Stimulated activated CD4-positive, alpha-beta T cell treated with anti-CD3 and anti-CD28 coated beads, Interleukin-4, amount 100 ng/mL, for 1 hour (primary cell): ENCODE measurements at places on chromosomes 7 and 10.

GRCh38 chr10:4517746-4518145 lies 308.3 kb upstream of the AKR1E2 start:
- DNase-seq, result no peak

DNA sequence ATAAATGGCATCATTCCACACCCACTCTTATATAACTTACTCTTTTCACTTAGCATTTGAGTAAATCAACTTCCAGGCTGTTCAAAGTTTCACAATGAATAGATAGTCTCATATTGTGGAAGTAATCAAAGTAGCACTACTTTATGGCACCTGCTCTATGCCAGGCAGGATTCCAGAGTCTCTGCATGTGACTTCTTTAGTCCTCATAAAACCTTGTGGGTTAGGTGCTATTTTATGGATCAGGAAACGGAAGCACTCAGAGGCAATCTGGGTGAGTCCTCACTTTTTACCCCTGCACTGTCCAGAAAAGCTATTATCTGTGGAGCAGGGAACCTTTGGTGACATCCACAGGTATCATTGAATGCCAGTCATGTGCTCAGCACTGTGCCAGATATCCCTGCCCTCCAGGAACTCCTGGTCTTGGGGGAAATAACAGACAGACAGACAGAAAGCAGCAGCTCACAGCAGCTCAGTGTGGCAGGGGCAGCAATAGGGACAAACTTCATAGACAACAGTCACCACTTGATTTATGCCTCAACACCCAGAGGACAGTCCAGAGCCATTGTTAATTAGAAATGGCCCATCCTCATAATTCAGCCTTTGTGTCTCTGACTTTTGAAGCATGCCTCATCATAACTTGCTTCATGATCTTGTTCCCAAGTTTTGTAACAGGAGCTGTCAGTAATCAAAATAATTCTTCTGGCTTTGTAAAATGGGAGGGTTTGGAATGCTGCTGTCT lies 160.6 kb downstream of the SEC23IP start:
- DNase-seq, result no peak

DNA sequence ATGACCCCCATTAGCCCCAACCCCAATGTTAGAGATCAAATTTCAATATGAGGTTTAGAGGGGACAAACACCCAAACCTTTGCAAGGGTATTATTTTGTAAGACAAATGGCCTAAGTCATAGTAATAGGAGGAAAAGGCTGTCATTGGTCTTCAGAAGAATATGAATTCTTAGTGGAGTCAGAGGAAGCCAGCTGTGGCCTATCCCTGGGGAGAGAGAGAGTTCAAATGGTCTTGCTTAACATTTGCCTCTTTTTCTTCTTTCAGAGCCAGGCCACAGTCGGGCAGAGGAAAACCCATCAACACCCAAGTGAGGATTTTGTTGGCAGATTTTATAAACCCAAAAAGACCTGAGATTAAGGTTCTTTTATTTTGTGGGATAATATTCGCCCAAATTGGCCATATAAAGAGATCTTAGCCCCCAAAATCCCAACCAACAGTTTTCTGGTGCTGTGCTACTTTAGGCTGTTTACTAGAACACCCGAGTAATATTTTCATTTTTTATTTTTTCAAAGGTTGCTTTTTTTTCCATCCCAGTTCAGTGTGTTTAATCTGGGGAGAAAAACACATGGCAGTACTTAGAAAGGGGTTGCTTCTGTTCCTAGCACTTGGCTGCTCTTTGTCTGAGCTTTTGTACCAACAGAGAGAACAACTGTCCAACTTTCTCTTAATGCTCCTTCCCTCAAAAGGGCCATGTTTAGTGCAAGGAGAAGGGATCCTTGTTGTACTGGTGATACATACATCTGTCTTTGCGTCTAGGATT lies 26.8 kb upstream of the ARMC3 start:
- no peak for DNase-seq

- no peak for DNase-seq
Measured at GRCh38 chr7:48183965-48184364, 12.7 kb downstream of the ABCA13 start.

DNA sequence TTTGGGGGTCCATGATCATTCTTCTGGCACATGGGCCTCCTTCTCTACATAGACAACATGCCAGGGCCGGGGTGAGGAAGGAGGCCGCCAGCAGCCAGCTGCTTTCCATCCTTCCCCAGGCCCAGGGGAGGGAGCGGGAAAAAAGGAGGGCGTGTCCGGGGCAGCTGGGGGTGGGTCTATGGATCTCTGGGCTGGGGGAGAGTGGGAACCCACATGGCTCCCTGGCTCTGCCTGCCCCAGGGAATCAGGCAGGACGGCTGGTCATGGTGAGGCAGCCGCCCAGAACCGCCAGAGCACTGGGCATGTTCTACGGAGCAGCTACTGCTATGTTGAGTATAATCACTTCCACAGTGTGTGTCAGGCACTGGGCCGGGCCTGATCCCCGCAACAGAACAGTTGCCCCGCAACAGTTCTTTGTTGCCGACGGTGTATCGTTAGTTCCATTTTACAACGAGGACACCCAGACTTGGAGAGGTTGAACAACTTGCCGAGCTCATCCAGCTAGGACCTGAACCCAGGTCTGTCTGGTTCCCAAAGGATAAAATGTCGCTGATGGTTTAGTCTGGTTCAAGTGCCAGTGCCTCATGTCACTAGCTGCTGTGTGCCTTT lies 6.4 kb upstream of the IRF5 start:
- no peak for DNase-seq
